Stimulated activated CD4-positive, alpha-beta T cell treated with anti-CD3 and anti-CD28 coated beads, Interleukin-15, amount 100 ng/mL, for 1 hour (primary cell): ENCODE measurements at places on chromosomes 1 and 21.

DNA sequence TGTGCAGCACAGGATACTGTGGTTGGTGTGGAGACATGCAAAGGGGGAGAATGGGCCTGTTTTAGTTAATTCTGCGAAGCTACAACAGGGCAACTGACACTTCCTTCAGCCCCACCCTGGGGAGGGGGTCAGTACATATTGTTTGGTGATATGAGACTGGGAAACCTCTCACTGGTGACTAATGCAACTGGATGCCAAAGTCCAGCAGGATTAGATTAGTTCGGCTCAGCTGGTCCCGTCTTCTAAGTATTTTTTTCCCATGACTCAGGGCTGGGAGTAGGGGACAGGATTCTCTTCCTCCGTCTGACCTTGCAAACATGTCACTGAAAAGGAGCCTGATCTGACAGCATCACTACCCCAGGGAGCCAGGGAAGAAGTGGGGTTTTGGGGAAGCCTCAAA lies 43.0 kb downstream of the PLXNA2 start:
- no peak for DNase-seq

- no peak for DNase-seq
Observed at GRCh38 chr1:110098222-110099026, 13.8 kb upstream of the UBL4B start.

DNA sequence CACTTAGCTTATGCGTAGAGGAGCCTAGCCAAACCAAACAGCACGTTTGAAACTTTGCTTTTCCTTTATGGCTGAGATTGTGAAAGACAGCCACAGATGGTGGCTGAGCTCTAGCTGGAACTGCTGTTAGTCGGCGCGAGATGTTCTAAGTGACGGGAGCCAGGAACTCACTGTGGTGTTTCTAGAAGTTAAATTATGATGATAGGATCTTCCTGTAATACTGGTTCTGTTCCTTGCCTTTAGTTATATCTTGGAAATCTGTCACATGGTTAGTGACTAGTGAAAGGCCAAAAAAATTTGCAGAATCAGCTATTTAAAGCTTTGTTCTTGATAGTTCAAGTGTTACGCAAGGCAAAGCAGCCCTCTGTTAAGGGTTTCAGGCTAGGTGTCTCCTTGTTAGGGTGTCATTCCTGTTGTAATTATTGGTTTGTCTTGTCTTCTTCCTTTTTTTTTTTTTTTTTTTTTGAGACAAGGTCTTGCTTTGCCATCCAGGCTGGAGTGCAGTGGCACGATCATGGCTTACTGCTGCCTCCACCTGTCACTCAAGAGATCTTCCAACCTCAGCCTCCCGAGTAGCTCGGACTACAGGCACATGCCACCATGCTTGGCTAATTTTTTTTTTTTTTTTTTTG lies 22.6 kb downstream of the AK4 start:
- DNase-seq = no peak

- DNase-seq = no peak
Observed at GRCh38 chr1:221981461-221981860, 239.6 kb upstream of the DUSP10 start.

- DNase-seq = no peak
Observed at GRCh38 chr1:185448591-185449186, 131.6 kb upstream of the IVNS1ABP start.

GRCh38 chr1:191085121-191085520 lies 607.5 kb upstream of the BRINP3 start:
- DNase-seq = no peak

- DNase-seq = no peak
Observed at GRCh38 chr21:38067086-38067739, 151.0 kb upstream of the KCNJ6 start.

GRCh38 chr1:77803371-77803770 lies 23.9 kb downstream of the MIGA1 start:
- DNase-seq = no peak

- no peak for DNase-seq
Observed at GRCh38 chr21:31119199-31119598, 80.9 kb upstream of the KRTAP19-8 start.

GRCh38 chr21:29434081-29434480 lies 135.4 kb downstream of the BACH1 start:
- no peak for DNase-seq

DNA sequence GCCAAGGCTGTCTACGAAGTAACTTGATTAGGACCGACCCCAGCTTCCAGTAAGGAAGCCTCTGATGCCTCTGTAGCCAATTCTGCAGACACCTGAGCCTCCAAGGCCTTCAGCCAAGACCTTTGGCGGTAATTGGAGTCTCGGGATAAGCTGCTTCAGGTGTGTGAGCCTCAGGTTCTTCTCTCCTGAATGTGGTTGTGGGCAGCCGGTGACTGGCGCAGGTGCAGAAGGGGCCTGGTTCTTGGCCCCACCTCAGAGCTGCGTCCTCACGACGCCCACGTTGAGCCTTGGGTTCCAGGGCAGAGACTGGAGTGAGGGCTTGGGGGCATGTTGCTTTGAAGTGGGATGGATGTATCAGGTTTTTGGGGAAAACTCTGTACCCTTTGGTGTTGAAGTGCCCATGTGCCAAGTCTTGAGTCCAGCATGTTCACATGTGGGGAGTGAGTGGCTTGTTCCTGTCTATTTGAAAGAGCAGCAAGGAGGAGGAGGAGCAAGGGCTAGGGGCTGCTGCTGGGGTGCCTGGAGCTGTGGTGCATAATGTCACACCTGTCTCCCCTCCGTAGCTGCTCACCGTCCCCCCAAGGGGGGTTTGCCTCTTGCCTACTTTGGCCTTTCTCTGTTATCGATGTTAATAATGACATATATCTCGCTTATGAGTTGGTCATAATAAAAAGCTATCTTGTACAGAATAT lies 1.4 kb downstream of the PSEN2 start:
- DNase-seq = no peak

DNA sequence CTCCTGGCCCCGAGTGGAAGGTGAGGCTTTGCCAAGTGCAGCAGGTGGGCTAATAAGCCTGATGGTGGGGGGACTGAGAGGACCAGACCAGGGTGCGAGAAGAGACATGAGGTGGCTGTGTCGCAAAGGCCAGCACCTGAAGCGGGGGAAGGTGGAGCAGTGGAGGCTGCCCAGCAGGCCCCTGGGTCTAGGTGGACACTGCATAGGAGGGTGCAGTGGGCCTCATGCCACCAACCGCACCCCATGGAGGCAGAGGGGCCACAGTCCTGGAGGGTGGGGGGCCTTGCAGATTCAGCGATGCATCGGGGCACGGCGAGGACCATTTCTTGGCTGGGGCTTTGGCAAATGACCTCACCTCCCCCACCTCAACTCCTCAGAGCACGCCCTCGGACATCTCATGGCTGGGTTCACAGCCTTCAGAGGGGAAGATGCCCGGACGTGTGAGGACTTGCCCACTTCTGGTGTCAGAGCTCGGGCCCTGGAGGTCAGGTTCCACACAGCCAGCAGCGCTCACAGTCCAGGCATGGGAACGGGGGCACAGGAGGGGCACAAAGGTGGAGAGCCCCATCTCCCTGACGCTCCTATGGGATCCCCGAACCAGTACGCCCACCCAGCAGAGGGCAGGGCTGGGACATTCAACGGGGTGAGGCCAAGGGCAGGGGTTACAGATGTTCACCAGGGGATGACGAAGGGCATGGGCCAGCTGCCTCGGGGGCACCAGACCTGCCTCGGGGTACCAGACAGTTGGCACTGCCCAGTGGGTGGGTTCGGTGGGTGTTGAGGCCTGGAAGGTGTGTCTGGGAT lies 35.4 kb downstream of the UBE2G2 start:
- no peak for DNase-seq

- DNase-seq = no peak
Observed at GRCh38 chr1:66095190-66095589, 302.5 kb downstream of the PDE4B start.

- DNase-seq = no peak
Observed at GRCh38 chr1:111197598-111198284, 2.7 kb downstream of the DENND2D start.

DNA sequence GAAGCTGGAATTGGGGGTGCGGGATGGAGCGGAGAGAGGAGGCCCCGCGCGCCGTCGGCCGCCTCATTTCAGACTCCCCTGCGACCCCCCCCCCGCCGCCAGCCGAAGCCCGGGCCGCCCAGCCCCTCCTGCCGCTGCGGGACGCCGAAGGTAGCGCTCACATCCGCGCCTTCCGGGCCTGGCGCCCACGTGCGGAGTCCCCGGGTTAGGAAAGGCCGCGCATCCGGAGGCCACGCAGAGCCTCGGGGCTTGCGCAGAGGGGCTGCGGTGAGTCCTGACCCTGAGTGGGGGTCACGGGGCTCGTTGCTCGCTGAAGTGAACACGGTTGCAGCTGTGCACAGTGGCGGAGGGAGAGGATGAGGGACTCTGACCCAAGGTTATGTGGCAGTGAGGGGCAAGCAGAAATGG lies 552 bp upstream of the ZNF496 start:
- DNase-seq = peak; percentile 37

DNA sequence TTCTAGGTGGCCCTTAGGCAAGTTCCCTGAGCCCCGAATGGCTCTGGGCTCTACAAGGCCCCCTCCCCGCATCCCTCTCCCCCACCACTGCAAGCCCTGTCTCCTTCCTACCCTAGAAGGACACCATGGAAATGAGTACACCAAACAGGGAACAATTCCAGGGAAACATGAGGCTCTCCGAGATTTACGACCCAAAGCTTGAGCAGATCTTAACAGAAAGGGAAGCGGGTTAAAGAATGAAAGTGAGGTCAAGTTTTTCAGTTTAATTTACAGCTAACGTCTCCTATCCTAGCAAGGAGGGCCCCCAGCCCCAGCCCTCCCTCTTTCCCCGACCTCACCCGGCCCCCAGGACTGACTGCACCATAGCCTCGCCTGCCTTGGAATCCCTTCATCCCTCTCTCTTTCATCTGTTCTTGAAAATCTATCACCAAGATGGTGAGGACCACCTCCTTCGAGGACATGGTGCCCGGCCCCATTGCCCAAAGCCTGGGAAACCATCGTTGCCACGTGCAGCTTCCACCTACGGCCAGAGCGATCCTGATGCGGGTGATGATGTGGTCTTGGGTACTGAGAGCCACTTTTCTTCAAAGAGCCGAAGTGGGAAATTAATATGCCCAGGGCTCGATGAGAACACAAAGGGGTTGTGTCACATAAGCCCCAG lies 30.5 kb downstream of the SIM2 start:
- DNase-seq = no peak
